ENCODE measurements at places on chromosomes 3 and 15.

GRCh38 chr15:101023501-101024072 is 104.4 kb downstream of the LRRK1 start:
- DNase-seq, result no peak

- DNase-seq, result no peak
Measured at GRCh38 chr3:144287001-144287400, 315.4 kb downstream of the DIPK2A start.

DNA sequence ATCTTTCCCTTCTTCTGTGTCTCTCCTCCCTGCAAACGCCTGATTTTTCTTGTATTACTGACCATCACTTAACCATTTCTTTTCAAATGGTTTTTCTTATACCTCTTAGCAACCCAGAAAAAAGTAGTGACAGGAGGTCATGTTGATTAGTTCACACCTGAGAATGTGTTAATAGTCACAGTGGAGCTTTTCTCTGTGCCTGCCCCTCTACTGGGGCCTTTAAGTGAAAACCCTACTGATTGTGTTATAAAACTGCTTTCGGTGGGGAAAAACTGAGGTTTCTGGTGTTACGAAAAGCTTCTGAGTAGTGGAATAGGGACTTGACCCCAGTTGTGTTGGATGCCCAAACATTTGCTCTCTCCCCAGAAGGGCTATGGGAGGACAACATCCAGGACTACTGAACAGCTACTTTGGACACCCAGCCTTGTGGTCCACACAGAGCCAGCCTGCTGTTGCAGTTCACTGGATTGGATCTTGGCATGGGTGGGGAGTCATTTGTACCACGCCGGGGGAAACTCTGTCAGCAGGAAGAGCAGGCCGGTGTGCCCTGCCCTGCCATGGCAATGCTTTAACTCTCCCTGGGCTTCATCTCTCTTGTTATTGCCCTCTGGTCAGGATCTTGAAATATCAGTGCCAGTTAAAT is 10.3 kb downstream of the GPR87 start:
- DNase-seq, result no peak

DNA sequence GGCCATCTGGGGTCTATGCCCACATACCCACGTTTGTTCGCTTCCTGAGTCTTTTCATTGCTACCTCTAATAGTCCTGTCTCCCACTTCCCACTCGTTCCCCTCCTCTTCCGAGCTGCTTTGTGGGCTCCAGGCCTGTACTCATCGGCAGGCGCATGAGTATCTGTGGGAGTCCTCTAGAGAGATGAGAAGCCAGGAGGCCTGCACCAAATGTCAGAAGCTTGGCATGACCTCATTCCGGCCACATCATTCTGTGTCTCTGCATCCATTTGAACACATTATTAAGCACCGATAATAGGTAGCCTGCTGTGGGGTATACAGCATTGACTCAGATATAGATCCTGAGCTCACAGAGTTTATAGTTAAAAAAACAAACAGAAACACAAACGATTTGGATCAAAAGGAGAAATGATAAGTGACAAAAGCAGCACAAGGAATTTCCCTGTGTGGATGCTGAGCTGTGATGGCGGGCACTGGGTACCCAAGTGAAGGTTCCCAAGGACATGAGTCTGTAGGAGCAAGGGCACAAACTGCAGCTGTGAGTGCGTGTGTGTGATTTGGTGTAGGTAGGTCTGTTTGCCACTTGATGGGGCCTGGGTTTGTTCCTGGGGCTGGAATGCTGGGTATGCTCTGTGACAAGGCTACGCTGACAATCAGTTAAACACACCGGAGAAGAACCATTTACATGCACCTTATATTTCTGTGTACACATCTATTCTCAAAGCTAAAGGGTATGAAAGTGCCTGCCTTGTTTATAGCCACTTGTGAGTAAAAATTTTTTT is 35.9 kb downstream of the NR1I2 start:
- DNase-seq, result no peak

DNA sequence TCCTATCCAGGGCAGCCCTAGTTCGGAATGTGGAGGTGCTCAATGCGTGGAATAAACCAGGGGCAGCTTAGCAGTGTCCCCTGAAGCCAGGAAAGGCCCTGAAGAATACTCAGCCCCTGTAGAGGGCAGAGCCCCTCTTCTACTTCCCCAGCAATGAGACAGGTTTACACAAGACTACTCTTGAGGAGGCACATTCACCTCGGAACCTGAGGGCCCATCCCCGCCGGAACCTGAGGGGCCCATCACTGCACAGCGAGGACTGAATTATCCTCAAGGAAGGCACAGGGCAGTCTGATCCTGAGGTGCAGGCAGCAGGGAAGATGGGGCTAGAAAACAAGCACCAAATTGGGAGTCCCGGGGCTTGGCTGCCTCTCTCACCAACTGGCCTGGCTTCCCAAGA is 22.2 kb downstream of the CCDC13 start:
- no peak for DNase-seq

DNA sequence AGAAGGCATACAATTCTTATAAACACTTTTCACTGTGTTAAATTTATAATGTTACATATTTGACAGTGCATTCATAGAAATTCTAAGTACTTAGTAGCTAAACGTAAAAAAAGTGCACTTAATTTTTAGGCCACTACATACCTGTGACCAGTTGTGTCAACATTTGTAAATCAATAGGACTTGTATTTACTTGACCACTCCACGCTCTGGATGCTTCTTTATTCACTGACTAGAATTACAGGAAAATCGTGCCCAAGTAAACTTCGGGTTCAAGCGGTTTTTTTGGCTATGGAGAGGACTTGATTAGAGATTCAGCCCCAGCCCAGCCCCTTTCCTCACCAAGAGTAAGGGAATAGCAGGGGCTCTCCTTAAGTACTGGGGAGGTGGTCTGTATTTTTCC is 21.8 kb downstream of the WDR53 start:
- DNase-seq, result no peak
